ENCODE measurements at places on chromosomes 1 and 21.
A peak's percentile ranks its signal among the peaks of the same experiment; 100 is the strongest.

DNA sequence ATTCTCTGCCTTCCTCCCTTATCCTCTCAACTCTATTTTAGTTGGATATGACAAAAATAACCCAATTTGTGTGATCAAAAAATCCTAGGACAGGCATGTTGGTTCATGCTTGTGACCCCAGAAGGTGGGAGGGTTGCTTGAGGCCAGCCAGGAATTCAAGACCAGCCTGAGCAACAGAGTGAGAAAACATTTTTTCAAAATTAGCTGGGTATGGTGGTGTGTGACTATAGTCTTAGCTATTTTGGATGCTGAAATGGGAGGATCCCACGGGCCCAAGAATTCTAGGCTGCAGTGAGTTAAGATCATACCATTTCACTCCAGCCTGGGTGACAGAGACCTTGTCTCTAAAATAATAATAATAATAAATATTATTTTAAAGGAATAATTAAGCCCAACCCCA lies 1383.1 kb upstream of the ADGRL2 start:
- DNase-seq = no peak

- no peak for DNase-seq
Measured at GRCh38 chr21:32508558-32508957, 76.8 kb downstream of the TCP10L start.

GRCh38 chr1:22889213-22889827 lies 83.3 kb downstream of the LACTBL1 start:
- DNase-seq = no peak

GRCh38 chr1:2519029-2519685 lies 7.2 kb downstream of the PANK4 start:
- no peak for DNase-seq

DNA sequence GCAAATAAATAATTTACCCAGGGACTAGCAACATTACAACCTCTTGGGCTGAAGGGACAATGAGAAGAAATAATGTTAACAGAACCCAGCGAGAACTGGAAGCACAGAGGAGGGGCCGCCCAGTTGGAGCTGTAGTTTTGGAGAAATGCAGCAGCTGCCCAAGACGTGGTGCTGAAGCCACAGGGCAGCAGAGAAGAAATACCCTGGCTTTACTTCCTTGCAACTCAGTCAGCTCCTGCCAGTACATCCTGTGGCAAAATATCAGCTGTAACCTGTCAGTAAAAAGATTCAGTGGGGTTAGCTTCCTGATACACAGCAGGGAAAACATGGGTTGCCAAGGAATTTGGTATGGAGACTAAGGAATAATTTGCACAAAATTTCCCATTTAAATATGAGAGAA lies 283.6 kb upstream of the USP25 start:
- no peak for DNase-seq

DNA sequence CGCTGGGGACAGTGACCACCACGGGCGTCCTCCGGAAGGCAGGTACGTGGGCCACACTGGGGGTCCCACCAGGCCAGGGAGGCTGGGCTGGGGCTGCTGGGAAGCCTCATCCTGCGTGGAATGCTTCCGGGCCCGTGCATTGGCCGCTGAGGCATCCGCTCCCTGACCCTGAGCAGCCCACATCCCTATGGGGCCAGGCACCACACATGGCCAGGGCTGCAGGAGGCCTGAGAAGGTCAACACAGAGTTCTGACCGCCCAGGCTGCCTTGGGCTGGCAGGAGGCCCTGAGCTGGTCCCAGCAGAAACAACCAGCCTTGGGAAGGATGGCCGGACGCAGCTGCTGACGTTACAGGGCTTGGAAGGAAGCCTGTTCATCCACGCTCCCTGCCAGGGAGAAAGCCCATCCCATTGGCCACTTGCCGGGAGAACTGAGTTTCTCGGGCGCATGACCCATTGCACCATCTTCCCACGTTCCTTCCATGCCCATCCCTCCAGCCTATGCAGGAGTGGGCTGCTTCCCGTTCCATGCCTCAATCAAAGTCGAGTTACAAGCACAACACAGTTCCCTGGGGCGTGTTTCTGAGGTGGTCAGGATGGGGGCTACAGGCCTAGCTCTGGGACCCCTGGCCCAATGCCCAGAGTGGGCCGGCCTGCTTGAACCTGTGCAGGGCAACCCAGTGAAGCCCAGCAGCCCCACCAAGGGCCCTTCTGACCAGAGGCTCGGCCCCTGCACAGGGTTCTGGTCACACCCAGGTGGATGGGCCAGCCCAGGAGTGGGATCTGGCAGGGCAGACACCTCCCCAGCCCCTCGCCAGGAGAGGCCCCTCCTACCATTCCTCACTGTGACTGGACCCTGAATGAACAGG lies 31.7 kb downstream of the TRIM11 start:
- DNase-seq = no peak

- DNase-seq = no peak
Measured at GRCh38 chr1:232421143-232421796, 208.7 kb downstream of the SIPA1L2 start.

DNA sequence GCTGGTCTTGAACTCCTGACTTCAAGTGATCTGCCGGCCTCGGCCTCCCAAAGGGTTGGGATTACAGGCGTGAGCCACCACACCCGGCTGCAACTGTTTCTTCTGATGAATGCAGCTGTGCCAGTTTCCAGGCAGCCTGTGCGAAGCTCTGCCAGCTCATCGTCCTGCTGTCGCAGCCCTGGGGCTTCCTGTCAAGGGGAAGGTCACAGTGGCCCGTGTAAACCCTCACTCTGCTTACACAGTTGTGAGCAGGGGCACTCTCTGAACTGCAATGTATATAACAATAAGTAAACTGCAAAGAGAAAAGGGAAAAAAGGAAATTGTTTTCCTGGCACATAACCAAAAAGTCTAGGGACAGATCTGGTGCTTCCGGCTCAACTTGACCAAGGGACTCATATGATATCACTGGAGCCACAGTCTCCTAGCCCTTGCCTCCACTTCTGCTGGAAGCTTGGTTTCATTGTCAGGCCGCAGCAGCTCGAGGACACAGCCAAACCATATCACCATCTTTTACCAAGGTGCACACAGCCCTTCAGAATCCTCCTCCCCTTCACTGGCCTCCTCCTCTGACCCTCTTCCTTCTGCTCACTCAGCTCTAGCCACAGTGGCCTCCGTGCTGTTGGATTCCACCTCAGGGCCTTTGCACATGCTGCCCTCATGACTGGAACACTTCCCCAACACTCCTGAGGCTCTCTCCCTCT lies 22.8 kb upstream of the LBR start:
- no peak for DNase-seq

DNA sequence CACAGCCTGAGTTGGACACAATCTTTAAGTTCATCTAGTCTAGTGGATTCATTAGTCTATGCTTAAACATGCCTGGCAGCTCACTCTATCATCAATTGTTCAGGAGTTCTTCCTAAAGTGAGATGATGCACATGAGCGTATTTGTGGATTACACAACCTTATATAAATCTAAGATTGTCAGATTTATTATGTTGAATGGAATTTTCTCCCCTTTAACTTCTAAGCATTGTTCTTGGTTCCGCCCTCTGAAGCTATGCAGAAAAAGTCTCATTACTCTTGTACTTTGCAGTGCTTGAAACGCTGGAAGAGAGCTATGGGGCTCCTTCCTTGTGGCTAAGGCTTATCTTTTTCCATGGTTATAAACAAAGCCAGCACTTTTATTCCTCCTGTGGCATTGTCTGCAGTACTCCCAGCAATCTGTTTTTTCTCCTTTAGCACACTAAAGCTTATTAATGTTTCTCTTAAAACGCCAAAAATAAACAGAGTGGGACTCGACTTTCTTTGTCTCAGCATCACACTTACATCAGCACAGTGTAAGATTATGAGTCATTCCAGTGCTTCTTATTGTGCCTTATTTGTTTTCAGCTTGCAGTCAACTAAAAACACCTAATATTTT lies 316.8 kb upstream of the CAMK1G start:
- no peak for DNase-seq

- DNase-seq = no peak
Measured at GRCh38 chr1:241828463-241829021, 19.5 kb upstream of the EXO1 start.

- DNase-seq = no peak
Measured at GRCh38 chr21:32001390-32001789, 128.6 kb downstream of the HUNK start.

GRCh38 chr1:162011337-162012012 lies 12.2 kb downstream of the OLFML2B start:
- DNase-seq = no peak

- no peak for DNase-seq
Measured at GRCh38 chr1:218350801-218351266, 5.7 kb downstream of the TGFB2 start.

DNA sequence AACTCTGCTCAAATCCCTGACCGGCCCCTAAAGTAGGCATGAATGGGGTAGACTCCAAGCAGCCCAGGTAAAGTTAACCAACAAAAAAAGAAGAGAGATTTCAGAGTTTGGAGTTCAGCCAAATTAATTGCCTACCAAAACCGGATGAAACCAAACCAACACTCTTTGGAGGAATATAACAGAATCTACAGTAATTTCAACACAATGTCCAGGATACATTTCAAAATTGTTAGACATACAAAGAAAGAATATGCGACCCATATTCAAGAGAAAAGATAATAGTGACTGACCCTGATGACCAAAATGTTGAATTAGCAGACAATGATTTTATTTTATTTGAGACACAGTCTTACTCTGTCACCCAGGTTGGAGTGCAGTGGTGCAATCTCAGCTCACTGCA lies 12.6 kb downstream of the IL22RA1 start:
- no peak for DNase-seq

- DNase-seq = no peak
Measured at GRCh38 chr1:65027666-65028358, 61.5 kb upstream of the JAK1 start.

- DNase-seq = no peak
Measured at GRCh38 chr1:12511516-12512468, 106.2 kb downstream of the DHRS3 start.

GRCh38 chr1:46394872-46395465 lies 852 bp downstream of the FAAH start:
- no peak for DNase-seq

GRCh38 chr1:21782349-21782867 lies 541 bp downstream of the USP48 start:
- peak; percentile 23 for DNase-seq

- no peak for DNase-seq
Measured at GRCh38 chr1:164534863-164535610, 23.9 kb upstream of the PBX1 start.

- no peak for DNase-seq
Measured at GRCh38 chr1:152917794-152918193, 9.4 kb downstream of the IVL start.

GRCh38 chr1:192980856-192981255 lies 78.3 kb downstream of the UCHL5 start:
- DNase-seq = no peak

DNA sequence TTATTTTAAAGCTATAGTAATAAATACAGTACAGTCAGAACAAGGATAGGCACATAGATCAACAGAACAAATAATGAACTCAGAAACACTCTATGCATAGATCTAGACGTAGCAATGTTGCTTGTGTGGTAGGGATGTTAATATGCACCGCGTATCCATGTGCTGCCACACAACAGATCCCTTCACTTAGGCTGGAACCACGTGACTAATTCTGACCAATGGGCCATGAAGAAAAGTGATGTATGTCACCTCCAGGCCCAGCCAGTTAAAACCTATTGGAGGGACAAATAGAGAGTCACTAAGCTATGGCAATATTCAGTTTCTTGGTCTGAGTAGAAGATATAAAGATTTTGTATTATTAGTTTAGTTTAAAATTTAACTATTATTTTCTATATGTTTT lies 91.4 kb downstream of the ADAMTS1 start:
- DNase-seq = no peak

DNA sequence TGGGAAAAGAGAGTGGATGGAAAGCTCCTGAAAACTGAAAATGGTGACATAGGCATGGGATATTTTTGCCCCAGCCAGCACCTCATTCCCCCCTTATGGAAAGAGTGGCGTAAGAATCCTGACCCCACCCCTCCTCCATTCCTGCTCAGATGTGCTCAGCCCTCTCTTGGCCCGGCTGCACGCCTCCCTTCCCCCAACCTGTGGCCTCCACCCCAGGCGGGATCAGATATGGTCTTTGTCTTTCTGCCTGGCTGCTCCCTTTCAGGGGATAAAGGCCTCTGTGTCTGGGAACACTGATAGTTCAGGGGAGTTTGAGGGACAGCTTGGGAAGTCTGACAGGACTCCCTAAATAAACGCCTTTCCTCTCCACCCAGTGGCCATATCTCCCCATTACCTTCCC lies 49.8 kb downstream of the KIRREL1 start:
- DNase-seq = no peak

DNA sequence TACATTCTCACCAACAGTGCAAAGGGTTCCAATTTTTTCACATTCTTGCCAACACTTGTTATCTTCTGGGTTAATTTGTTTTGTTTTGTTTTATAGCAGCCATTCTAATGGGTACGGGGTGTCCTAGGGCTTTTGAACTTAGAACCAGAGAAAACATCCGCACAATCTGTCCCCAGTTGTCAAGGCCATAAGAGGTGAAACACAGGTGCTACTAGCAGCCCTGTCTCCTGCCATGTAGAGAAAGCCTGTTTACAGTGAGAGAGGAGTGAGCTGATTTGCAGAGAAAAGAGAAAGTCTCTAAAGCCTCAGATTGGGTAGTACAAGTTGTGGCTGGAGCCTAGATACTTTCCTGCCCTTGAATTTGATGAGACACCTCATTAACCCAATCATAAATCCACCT lies 46.4 kb upstream of the BMP8B start:
- no peak for DNase-seq

DNA sequence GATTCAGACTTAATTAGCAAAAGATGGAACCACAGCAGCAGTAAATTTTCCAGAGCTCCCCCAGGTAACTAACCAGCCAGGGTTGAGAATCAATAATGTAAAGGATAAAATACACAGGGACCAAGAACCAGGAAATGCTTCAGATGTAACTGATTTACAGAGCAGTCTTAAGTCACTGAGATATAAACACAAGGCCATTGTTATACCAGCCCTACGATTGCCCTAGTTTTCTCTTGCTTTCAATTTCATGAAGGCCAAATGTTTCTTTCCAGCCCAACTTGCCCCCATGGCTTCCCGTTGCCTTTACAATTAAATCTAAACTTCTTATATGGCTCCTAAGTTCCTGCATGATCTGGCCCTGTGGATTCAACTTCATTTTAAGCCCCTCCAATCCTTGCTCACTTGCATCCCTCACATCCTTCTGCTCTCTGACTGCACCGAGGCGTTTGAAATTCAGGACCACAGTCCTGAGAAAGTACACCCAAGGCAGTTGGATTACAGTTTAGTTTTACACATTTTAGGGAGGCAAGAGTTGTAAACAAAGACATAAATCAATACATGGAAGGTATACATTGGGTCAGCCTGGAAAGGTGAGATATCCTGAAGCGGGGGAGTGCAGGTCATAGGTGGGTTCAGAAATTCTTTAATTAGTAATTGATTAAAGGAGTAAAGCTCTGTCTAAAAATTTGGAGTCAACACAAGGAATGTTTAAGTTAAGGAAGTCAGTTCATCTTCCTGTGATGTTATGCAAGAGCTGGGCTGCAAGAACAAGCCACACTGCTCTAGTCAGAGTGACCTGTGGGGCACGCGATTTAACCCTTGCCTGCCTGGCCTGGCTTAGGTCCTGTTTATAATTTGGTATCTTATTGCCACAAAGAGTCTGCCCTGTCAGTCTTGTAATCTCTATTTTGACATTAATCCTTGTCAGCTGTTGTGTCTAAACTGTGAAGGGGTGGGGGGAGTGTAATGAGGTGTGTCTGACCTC lies 69.9 kb upstream of the COG2 start:
- DNase-seq = no peak
